ENCODE measurements at places on chromosomes 3 and 15.
A peak's percentile ranks its signal among the peaks of the same experiment; 100 is the strongest.

DNA sequence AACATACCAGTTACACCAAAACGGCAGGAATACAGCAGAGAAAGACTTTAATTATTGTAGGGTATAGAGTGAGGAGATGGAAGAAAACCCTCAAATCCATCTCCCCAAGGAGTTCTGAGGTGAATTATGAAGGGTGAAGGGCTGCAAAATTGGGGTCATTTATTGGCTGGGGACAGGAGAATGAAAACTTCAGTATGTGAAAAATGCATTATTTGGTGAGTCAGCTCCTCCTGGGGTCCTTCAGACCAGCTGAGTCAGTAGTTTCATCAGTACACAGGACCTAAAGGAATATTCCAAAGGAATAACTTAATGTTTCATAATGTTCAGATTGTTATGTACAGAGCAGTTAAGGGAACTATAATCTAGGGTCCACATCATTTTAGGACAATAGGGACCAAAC is 566.0 kb downstream of the GBE1 start:
- no peak for DNase-seq

DNA sequence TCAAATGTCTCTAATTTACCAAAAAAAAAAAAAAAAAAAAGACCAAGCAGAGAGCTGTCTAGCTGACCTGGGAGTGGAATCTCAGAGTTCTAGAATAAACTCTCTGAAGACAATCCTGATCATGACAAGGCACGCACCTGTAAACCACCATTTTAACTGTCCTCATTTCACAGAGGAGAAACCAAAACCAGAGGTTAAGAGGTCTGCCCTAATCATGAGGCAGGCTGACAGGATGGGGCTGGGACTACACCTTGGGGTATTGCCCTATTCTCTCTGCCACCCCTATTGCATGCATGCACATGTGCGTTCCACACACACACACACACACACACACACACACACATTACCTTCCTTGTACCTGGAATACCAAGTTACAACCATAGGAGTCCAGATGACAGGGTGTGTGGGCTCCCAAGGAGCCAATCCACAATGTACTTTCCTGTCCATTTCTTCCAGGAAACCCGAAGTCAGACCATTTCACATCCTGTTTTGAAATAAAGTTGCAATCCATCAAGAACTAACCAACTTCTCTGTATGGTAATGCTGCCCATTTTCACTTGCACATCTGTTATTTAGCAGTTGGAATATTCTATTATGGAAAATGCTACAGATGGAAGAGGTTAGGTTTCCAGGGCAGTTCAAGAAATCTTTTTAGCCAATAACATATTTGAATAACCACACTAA is 34.6 kb downstream of the HSPBAP1 start:
- peak; percentile 78 for DNase-seq

DNA sequence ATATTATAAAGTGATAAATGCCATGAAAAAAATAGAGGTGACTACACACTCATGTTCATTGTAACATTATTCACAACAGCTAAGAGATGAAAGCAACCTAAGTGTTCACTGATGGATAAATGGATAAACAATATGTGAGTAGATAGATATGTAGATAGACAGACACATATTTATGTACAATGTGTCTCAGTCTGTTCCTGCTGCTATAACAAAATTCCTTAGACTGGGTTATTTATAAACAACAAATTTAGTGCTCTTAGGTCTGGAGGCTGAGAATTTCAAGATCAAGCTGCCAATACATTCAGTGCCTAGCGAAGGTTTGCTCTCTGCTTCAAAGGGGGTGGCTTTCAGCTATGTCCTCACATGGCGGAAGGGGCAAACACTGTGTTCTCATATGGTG is 312.5 kb downstream of the ZNF621 start:
- no peak for DNase-seq

DNA sequence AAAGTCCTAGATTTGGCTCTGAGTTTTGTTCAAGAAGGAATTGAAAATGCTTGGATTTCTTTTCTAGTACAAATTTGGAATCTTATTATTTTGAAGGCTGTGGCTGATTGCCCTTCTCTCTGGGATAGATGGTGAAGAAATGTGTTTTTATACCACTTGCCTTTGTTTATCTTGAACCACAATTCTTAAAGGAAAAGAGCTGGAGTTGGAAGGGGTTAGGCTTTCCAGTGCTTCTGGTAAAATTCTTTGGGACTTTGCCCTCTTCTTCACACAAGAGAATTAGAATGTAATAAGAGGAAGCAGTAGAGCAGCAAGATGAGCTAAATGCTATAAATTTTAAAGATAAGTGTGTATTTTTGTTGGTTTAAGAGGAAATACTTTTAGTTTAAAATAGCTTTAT is 65.8 kb downstream of the COL6A5 start:
- DNase-seq, result no peak

DNA sequence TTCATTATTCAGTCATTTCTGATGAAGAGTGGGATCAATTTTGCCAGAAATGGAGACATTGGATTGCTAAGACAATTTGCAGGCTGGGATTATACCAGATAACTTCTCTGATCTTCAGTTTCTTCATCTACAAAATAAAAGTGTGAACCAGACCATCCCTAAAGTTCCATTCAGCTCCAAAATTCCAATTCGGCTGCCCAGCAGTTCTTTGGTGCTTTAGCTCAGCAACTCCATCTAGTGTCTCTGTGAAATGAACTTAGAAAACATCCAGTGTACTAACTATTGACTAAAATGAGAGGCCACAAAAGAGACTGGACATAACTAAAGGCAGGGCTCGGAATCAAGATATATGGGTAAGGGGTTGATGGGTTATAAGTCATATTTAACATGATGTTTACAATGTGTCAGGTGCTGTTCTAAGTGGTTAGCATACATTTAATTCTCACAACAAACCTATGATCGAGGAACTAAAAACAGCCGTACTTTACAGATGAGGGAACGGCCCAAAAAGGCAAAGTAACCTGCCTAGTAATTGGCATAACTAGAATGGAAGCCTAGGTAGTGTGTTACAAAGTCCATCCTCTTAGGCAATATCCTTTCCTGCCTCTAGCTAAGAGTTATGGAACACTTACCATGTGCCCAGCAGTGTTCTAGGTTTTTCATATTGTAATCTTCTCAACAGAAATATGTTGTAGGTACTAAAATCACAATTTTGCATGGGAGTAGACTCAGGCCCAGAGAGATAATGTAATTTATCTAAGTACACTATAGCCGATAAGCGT is 17.0 kb downstream of the THAP10 start:
- no peak for DNase-seq

Measured in inflammatory macrophage treated with lipopolysaccharide for 1 hour (primary cell).